Activated T-helper 9 cell treated with anti-CD3 and anti-CD28 coated beads, Interleukin-2, amount 50 U/mL, for 16 hours (primary cell): ENCODE measurements at places on chromosomes 12 and 14.

DNA sequence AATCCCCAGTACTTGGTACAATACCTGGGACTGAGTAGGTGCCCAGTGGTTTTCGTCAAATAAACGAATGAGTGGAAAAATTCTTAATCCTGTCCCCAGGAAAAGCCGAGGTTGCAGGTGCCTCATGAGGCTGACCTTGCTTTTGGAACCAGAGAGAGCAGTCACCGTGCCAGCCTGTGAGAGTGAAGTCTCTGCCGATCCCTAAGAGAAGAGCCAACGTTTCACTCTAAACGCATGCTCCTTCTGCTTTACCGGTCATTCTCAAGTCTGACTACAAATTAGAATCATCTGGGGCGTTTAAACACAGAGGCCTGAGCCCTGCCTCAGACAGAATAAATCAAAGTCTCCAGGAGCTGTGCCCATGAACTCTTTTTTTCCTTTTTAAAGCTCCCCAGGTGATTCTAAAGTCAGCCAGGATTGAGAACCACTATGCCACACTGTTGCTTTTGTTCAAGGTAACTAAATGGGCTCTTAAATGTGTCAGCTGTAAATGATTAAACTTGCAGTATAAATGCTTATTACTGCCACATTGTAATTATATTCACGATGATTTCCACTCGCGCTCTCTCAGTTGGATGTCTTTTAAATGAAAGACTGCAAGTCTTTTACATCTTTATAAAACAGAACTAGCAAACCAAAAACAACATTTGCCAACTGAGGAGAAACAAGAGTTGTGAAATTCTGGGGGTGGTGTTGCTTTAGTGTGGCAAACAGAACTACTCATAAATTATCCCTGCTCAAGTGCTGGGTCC lies 26.9 kb downstream of the TCP11L2 start:
- DNase-seq, result no peak

DNA sequence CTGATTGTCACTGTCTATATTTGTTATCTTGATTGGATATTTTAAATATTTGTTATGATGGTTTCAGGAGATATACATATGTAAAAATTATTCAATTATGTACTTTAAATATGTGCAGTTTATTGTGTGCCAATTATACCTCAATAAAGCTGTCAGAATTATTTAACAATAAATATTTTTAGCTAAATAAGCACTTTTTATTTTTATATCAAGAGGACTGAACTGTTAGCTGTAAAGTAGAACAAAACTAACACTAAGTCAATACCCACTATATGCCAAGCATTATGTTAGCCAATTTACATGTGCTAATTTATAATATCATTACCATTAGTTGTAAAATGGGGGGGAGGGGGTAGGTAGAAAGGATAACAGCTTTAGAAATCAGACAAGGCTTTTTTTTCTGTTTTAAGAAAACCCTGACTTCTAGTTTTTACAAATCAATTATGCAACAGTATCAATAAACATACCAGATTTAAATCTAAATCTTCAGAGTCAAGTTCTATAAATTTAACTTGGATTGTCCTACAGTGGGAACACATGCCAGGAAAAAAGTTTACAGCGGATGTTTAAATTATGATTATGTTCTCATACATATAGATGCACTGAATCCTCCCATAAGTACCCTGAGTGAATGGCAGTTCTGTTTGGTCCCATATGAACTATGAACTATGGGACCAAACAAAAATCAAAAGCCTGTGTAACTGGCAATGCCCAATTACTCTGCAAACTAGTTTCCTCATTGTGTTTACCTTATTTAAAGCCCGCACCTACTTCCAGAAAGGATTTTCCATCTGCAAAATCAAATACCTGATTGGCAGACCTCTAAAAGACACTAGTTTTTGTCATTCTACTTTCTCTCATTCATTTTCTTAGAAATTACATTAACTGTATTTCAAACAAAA lies 2.8 kb downstream of the RALGAPA1 start:
- no peak for DNase-seq

DNA sequence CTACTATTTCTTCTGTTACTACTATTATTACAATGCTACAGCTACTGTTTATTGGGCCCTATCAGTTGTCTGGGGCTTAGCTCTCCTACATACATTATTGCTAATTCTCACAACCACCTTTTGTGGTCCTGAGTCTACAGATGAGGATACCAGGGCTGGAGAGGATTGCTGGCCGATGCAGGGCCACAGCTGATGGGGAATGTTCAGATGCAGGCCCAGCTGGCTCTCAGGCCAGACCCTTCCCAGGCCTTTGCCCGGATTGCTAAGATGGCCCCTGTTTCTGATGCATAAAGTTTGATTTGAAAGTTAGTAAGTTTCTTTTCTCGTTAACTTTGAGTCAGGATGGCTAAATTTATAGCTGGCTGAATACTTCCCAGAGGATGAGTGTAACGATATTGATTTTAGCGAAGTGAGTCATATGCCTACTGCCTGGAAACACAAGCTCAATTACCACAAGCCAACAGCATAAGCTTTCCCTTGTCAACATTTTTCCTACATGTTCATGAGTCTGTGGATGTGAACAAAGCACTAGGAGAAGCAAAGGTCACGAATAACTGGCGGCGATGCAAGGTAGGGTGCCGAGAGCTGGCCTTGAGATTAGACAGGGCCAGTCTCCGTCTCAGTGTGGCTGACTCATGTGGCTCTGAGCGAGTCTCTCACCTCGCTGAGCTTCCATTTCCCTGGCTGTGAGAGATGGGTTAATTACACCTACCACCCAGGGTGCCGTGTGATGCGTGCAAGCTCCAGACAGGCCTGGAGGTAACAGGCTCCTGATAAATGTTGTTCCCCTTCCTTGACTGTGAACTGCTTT lies 111.0 kb downstream of the BEGAIN start:
- no peak for DNase-seq

GRCh38 chr12:112812600-112813406 lies 21.3 kb downstream of the RPH3A start:
- no peak for DNase-seq

DNA sequence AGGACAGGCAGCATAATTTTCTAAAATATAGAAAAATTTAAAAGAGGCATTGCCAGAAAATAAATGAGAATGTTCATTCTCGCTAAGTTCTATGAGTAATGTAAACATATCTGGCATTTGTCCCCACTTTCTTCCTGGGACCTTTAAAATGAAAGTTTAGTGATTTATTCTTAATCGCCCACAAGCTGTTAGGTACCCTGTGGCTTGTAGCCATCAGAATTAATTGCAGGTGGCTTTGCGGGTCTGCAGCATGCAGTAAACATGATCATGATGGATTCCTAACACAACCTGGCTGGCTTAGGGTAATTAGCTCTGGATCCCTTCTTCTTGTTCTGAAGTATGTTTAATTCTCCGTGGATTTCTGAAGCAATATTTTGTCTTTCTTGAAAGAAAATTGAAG lies 103.5 kb upstream of the FRMD6 start:
- no peak for DNase-seq

DNA sequence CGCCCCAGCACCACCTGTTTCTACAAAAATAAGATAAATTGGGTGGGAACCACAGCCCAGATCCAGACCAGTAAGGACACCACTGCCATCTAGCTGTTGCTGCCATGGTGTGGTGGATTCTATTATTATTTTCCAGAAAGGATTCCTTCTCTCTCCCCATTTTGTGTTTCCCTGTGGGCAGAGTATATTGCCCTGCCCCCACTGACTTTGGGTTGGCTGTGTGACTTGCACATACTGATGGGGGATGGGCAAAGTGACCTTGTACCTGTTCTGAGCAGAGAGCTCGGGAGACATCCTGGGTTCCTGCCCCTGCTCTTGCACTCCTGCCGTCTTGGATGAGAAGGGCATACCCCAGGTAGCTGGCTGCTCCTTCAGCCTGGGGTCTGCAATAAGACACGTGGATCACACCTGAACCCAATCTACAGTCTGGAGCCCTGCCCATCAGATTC lies 24.3 kb downstream of the MOAP1 start:
- DNase-seq, result no peak

GRCh38 chr12:63302941-63303536 lies 152.0 kb upstream of the AVPR1A start:
- no peak for DNase-seq

DNA sequence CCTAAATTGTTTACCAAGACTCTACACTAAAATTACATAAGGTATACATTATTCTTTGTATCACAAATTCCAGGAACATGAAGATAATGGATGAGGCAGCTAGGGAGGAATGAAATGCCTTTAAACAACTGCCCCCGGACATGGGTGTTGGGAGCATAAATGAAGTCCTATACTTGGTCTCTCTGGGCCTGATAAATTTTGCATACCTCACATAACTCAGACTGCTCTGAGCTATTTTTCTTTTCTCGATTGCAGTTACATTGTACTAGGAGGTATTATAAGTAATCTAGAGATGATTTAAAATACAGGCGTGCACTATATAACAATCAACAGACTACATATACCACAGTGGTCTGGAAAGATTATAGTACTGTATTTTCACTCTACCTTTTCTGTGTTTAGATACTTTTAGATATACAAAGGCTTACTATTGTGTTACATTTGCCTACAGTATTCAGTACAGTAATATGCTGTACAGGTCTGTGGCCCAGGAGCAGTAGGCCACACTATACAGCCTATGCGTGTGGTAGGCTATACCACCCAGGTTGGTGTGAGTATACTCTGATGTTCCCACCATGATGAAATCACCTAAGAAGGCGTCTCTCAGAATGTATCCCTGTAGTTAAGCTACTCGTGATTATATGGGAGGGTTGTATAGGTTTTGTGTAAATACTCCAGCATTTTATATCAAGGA lies 14.3 kb downstream of the FNTB start:
- DNase-seq, result no peak

DNA sequence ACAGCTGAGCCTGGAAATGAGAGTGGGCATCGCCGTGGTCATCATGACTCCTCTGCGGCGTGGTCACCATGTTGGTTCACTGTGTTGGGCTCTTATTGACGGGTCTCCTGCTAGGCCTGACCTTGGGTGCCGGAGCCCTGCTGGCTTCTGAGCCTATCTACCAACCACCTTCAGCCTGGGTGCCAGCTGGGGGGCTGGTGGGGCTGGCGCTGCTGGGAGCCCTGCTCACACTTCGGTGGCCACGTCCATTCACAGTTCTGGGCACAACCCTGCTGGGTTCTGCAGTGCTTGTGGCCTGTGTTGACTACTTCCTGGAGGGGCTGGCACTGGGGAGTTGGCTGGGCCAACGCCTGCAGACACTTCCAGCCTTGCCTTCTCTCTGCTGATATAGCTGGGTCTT lies 3.7 kb upstream of the DNAJC14 start:
- no peak for DNase-seq

GRCh38 chr14:23434488-23435222 lies 805 bp downstream of the MYH7 start:
- DNase-seq, result no peak

- no peak for DNase-seq
These were observed 26.4 kb downstream of the ARG2 start for GRCh38 chr14:67646131-67646530.

DNA sequence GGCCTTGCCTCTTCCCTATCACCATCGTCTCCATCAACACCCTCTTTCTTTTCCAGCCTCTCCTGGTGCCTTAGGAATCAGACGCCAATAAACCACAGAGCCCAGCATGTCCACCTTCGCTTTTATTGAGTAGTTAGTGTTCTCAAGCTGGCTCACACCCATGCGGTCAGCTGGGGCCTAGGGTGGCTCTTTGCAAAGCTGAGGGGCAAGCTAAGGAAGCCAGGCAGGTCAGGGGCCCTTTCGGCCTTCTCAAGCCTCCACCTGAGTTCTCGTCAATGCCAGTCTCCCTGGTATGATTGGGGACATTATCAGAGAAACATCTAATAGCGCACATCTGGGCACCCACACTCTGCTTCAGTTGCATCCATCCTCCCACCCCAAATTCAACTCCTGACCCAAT lies 737 bp upstream of the TEX52 start:
- DNase-seq, result no peak

- DNase-seq, result no peak
These were observed 216 bp downstream of the IKBIP start for GRCh38 chr12:98644433-98644711.

GRCh38 chr14:97713023-97713422 lies 915.8 kb downstream of the VRK1 start:
- no peak for DNase-seq

DNA sequence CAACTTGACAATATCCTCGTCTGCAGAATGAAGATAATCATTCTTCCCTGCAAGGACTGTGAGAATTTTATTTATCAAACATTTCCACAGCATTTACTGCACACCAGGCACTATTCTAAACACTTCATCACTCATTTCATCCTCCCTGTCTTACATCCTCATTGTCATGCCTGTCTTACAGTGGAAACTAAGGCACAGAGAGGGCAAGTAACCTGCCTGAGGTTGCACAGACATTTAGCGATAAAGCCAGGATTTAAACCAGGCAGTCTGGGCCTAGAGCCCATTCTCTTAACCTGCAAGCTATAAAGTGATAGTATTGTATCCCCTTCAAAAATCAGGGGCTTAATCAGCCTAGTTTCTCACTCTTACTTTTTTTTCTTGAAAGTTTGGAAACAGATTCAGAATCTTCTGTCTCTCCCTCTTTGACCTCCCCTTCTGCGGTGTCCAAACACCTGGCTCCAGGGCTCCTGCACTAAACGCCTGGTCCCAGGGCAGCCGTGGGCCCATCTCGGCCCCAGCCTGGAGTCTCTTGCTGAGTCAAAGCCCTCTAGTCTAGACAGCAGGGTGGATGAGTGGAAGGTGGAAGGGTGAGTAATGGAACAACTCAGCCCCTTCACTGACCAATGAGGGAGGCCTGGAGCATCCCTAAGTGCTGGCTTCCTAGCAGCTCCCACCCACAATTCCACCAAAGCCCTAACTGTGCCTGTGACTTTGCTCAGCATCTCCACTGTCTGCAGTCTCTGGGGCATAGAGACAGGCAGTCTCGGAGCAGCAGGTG lies 12.5 kb downstream of the ISM2 start:
- DNase-seq, result no peak

DNA sequence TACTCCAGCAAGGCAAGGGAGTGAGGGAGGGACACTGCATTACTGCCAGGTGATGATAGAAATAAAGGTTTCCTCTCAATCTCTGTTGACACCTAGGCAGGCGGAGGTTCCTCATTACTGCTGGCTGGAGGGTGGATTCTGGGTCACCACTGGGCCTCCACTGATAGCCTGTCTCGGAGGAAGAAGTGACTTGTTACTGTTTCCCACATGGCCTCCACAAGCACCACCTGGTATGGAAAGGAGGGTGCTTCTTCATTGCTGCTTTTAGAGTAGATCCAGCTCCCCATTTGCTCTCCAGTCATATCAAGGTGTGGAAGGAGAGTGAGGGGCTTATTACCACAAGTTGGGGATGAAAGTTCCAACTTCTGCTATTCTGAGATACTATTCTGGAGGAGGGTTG lies 6.4 kb downstream of the PRR4 start:
- no peak for DNase-seq

DNA sequence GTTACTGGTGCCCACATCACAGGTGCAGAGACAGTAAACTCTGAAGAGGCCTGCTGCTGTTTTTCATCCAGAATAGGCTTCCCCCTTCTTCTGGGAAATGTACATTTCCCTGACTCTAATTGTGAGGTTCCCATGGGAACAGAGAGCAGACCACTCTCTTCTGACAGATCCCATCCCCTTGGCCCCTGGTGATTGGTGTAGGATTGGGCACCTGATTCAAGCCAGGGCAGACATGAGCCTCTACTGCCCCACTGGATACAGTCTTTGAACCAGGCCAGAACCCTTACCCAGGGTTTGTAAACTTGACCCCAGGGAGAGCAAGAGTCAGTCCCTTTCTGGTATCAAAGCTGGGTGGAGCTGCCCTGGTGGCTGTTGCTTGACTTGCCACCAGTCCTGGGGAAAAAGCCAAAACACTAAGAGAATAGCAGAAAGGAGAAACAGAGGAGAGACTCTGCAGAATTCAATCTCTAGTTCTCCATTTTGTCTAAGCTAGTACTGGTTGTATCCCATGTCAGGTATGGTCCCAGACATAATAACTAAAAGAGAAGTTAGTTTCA lies 14.8 kb upstream of the NFYB start:
- DNase-seq, result no peak
